CD4-positive, CD25-positive, alpha-beta regulatory T cell (primary cell): ENCODE measurements at places on chromosomes 6 and 20. TPM values are rescaled to one million over a fixed set of nuclear protein-coding genes. Genes with fewer than 3 reads are reported as not detected.

DNA sequence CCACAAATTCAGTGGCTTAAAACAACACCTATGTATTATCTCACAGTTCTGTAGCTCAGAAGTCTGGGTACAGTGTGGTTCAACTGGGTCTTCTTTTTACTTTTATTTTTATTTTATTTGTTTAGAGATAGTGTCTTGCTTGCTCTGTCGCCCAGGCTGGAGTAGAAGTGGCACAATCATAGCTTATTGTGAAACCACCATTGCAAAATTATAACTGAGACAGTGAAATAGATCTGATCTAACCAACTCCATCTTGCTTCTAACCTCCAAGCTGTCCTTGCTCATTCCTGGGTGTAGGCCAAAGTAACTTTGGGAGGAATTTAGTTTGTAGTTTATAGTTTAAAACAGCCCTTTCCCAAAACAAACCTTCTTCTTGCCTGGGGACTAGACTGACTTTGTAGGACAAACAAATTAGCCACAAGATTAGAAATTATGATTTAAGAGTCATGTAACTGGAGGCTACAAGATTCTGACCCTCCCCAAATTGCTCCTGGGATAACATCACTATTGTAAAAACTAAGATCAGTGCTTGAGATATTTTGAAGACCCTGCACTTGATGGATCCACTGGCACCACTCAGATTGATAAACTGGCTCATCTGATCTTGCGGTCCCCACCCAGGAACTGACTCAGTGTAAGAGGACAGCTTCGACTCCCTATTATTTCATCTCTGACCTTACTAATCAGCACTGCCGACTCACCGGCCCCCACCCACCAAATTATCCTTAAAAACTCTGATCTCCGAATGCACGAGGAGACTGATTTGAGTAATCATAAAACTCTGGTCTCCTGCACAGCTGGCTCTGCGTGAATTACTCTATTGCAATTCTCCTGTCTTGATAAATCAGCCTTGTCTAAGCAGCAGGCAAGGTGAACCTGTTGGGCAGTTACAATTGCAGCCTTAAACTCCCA is 193.4 kb upstream of the CDYL start:
- DNase-seq, result no peak

DNA sequence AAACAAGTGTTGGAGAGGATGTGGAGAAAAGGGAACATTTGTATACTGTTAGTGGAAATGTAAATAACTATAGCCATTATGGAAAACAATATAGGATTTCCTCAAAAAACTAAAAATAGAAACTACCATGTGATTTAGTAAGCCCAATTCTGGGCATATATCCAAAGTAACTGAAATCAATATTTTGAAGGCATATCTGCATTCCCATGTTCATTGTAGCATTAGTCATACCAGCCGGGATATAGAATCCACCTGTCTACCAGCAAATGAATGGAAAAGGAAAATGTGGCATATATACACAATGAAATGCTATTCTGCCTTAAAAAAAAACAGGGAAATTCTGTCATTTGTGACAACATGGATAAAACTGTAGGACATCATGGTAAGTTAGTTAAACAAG is 15.3 kb upstream of the C6orf58 start:
- no peak for DNase-seq

PPP1R16B gene
- polyA plus RNA-seq, result 26.8 TPM

DNA sequence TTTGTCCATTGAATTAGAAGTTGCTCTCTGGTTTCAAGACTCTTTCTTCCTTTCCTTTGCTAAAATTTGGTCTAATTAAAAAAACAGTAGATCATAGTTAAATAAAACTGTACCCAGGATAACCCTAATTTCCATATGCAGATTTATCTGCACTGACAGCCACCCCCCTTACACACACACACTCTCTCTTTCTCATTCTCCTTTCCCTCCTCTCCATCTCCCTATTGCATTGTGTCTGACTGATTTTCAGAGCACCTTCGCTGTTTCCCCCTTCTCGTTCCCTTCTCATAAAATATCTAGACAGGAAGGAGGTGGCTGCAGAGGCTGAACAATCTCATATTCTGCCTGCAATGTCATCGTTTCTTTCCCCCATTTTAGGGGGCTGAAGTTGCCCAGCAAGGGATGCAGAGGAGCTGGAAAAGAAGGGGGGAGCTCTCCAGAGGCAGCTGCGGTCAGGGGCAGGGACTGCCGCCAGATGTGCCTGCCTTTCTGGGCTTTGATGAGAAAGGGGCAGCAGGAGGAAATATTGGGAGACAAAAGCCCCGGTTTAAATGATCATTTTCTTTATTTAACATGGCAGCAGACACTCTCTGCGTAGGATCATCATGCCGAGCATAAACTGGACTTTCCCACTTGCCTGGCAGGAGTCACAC is 22.5 kb upstream of the MMS22L start:
- no peak for DNase-seq

KAT14 gene
- 10.0 TPM for polyA plus RNA-seq

TGIF2 gene
- polyA plus RNA-seq, result 23.5 TPM

- DNase-seq, result peak; percentile 67
These were observed 40.9 kb downstream of the ZFP64 start for GRCh38 chr20:52150440-52151258.

SLC26A8 gene
- polyA plus RNA-seq, result not detected

DNA sequence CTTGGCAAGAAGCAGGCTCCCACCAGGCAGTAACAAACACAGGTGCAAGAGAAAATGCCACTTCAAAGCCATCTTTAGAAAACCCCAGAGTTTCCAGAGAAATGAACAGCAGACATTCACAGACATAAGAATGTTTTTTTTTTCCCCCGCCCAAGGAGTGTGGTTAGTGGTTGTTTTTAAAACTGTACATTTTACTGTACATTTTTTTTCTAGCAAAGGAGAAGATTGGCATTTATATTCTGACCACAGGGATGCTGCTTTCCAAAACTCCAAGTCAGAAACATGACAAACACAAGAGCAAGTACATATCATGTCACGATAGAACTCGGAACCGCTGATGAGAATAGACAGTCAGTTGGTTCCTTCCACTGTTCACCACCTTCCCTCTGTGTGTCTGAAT is 197.9 kb downstream of the LRFN2 start:
- no peak for DNase-seq

DNA sequence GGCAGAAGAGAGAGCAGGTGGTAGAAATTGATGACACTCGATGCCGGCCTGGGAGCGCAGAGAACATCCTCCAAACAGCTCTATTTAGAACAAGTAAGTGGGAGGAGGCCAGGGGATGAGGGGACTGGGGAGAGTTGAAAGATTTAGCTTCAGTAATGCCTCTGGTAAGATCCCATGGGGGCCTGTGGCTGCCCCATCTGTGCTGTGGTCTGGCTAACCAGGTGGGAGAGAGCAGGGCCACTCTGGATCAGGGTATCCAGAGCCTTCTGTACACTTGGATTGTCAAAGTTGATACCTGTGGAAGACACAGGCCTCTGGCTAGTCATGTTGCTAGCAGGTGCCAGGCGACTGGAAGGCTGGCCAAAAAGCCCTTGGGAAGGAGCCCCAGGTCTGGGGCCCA is 27.6 kb downstream of the NCOA5 start:
- DNase-seq, result no peak

DNA sequence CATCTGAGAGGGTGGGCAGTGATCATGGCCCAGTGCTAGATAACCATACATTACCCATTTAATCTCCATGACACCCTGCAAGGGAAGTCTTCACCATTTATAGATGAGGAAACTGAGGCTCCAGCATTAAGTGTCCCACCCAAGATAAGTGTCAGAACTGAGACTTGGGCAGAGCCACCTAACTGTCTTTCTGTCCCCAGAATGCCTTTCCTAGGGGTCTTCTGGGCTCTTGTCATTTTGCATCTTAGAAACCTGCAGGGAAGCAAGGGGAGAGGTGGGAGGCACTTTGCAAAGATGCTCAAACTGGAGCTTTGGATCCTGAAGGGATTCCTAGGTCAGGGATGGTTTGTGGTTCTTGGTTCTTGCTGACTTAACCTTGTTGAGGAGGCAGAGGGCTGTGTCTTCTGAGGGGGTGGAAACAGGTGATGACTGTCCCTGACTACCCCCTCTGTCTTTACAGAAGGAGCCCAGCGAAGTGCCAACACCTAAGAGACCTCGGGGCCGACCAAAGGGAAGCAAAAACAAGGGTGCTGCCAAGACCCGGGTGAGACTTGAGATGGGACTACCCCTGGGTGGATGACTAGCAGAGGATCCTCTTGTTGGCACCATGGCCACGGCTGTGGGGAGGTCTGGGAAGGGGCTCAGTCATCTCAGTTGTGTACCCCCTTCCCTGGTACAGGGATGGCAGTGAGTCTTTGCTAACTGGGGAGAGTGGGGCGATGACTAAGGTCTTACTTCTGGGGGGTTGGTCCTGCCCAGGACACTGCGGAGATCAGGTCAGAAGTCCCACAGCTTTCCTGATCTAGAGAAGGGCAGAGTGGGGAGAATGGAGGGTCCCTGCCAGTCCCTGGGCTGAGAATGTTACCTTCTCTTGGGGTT is 5.8 kb downstream of the HMGA1 start:
- DNase-seq, result no peak

SFTA2 gene
- polyA plus RNA-seq, result not detected

CYP24A1 gene
- polyA plus RNA-seq, result 0.49 TPM

GRCh38 chr20:32470025-32470861 is 112.1 kb downstream of the ASXL1 start:
- DNase-seq, result no peak

- DNase-seq, result no peak
These were observed 793 bp downstream of the GMPR start for GRCh38 chr6:16238963-16239797.

DNA sequence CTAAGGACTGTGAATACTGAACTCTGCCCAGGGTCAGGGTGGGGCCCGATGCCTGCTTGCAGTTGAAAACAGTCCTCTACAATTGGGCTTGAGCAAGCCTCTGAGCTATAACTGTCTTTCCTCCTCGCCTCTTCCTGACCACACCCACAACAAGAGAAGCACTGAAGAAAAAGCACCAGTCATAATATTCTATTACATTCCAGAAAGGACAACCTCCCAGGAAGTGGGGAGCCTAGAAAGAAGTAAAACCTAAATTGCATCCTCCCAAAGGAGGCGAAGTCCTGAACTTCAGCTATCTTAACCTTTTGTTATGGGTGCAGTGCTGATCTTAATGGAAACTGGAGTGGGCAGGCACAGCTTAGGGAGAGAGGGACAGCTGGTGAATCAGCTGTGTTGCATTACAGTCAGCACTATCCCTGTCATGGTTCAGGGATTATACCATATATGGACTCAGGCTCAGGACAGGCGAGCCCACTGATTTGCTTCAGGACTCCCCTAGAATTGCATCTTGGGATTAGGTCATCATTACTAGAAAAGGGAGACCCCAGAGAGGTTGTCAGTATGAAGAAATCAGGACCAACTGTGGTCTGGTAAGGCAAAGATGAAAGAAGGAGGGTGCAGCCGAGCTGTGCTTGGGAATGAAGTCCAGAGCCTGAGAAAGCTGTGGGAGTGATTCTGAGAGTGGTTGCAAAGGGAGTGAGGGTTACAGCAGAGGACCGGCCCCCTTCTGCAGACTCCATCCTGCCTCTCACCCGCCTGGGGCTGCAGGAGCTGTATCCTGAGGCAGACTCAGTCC is 18.3 kb upstream of the TRAM2 start:
- DNase-seq, result no peak

DNA sequence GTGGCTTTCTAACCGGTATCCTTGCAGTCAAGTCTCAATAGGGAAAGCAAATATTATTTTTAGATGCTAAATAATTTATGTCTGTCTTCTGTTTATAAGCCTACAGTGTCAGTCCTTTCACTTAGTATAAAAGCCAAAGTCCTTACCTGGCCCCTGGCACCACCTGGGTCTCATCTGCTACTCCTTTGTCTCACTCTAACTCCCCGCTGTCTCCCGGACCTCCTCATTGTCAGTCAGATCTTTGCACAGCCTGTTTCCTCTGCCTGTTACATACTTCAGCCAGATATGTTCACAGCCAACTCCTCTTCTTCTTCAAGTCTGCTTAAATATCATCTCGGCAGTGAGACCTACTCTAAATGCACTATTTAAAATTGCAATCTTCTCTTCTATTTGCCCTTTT is 84.2 kb downstream of the THEMIS start:
- no peak for DNase-seq

GRCh38 chr20:53826090-53826489 is 232.5 kb upstream of the ZNF217 start:
- DNase-seq, result no peak

DNA sequence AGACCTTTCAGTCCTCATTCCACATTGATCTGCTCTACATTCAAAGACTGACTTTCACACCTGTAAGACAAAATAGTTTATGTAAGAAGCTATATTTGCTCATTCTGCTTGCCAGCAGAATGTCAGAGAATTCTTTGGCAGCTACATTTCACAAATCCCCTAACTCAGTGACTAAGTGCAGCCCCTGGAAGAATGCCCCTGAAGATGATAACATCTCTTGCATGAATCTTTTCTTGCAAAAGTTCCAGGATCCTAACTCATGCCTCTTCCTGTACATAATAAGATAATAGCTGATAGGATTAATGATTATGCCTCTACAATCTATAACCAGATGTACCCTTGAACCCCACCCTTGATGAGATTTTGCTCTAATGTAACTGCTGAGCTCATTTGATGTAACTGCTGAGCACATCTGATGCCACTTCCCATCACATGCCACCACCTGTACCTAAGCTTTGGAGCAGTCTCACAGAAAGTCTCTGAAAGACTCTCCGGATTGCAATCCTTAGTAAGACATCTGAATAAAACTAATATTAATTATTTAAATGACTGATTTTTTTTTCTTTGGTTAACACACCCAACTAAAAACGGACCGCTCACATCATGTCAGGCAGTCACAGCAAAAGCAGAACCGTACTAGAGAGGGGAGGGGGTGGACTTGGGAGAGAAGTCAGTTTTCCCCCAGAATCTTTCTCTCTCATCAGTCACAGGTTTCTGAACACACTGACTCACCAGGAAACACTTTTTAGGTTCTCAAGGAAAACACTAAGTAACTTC is 684 bp upstream of the DNAH8 start:
- no peak for DNase-seq

DNA sequence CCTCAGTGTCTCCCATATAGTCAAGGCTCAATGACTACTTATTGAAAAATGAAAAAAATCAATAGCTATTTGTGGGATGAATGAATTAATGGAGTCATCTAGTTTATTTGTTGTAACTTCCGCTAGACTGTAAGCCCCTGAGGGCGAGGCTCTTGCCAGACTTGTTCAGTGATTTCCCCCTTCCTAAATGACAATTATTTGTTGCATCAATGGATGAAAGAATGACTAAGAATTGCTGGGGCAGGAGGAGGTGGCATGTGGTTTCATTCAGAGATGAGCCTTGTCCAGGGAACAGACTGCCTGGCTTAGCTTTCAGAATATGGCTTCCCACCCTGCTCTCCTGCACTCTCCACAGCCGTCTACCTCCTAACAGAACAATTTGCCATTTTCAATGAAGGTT is 1.1 kb upstream of the PRELID3B start:
- no peak for DNase-seq

MICAL1 gene
- polyA plus RNA-seq, result 14.6 TPM

TAAR9 gene
- not detected for polyA plus RNA-seq

DNA sequence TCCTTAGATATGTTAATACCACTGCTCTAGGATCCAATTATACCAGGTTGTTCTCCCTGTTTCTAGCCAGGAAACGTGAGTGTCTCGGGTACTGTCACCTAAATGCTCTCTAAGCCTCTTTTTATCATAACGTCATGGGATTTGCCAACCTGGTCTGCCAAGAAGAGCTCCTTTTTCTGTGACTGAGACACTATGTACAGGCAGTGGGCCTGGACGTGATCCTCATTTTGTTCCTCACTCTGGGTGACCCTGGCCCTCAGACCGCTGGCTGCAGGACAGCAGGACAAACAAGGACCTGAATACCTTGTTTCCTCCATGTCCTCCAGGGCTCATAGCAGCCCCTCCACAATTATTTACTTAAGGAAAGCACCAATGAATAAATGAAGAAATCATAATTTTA is 69.1 kb downstream of the CD164 start:
- no peak for DNase-seq

PSORS1C1 gene
- polyA plus RNA-seq, result not detected

- no peak for DNase-seq
These were observed 4.6 kb downstream of the KCNK5 start for GRCh38 chr6:39224523-39225182.

SIRPB1 gene
- 12.8 TPM for polyA plus RNA-seq
